ENCODE measurements at places on chromosomes 13 and 19.

- DNase-seq, result peak; percentile 75
These were observed at the start of gene ZNF606 for GRCh38 chr19:58002384-58003173. TSS of gene ZNF606 (minus strand) at chr19:58002820. CDS start at chr19:58001319, 1,501 bp downstream.

DNA sequence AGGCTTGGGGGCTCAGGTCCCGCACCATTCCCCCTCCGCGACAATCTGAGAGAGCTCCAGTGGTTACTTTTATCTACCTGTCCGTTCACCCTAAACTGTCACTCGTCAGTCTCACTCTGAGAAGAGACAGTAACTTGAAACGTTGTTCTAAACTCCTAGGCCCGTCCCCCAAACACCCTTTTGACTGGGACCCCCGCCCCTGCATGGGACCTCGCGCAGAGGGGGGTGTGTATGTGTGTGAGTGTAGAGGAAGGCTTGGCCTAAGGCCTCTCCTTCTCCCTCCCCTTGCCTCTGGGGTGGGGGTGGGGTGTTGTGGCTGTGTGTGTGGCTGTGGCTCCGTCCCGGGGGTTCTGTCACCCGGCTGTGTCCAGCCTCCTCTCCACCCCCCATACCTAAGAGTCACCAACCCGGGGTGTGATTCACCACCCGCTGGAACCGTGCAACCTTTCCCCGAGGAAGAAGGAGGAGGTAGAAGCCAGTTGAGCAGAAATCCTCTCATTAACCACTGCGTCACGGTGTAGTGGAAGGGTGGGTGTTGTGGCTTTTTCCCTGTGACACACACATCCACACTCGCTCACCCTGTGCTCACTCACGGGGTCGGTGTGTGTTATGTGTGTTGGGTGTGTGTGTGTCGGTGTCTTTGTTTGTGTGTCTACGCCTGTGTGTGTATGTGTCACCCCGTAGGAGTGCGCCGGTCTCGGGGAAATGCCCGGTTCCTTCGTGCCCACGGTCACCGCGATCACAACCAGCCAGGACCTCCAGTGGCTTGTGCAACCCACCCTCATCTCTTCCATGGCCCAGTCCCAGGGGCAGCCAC is 2.4 kb downstream of the FOSB start:
- DNase-seq, result no peak

DNA sequence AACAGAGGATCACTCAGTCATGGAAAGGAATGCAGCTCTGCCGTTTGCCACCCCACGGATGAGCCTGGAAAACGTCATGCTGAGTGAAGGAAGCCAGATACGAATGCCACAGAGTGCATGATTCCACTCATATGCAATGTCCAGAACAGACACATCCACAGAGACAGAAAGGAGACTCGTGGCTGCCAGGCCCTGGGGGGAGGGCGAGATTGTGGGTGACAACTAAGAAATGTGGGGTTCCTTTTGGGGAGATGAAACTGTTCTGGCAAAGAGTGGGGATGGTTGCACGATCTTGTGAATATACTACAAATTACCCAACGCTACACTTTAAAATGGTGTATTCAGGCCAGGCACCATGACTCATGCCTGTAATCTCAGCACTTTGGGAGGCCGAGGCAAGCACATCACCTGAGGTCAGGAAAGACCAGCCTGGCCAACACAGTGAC is 27.2 kb upstream of the NAPA start:
- DNase-seq, result no peak

- DNase-seq, result no peak
These were observed 16.2 kb upstream of the ANGPTL8 start for GRCh38 chr19:11223200-11223599.

DNA sequence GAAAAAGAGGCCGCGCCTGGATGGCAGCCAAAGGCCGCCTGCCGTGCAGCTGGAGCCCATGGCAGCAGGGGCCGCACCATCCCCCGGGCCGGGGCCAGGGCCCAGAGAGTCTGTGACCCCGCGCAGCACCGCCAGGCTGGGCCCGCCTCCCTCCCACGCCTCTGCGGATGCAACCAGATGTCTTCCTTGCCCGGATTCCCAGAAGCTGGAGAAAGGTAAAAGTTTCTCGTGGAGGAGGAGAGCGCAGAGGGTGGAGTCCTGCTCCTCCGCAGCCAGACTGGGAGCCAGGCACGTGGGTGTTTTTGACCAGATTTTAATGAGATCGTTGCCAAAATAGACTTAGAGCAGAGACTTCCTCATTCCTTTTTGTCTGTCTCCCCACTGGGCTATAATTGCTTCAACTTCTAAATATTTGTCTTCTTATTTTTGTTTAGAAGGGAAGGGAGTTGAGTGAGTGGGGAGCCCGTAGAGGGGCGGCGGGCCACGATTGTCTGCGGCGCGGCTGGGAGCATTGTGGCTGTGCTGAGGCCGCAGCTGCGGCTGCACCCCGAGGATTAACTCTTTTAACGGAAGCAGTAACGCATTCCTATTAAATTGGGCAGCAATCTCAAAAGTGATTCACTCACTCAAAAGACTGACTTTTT is 22.8 kb upstream of the NDUFS7 start:
- DNase-seq, result no peak

- no peak for DNase-seq
These were observed 3.9 kb downstream of the F10 start for GRCh38 chr13:113126265-113127150.

GRCh38 chr13:39132286-39133230 is 94.3 kb downstream of the NHLRC3 start:
- DNase-seq, result no peak

- no peak for DNase-seq
These were observed 12.4 kb downstream of the ATP12A start for GRCh38 chr13:24692561-24692960.

DNA sequence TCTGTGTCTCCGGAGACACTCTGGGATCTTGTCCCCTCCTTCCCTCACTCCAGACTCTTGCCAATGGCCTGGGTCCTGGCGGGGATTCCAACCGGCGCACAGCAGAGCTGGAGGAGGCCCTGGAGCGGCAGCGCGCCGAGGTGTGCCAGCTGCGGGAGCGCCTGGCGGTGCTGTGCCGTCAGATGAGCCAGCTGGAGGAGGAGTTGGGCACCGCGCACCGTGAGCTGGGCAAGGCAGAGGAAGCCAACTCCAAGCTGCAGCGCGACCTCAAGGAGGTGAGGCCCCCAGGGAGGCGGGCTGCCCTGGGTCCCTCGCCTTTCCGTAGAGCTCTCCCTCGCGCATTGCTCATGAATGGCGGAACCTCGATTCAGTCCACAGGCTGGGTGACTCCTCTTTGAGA is 11.0 kb downstream of the PPFIA3 start:
- DNase-seq, result no peak

DNA sequence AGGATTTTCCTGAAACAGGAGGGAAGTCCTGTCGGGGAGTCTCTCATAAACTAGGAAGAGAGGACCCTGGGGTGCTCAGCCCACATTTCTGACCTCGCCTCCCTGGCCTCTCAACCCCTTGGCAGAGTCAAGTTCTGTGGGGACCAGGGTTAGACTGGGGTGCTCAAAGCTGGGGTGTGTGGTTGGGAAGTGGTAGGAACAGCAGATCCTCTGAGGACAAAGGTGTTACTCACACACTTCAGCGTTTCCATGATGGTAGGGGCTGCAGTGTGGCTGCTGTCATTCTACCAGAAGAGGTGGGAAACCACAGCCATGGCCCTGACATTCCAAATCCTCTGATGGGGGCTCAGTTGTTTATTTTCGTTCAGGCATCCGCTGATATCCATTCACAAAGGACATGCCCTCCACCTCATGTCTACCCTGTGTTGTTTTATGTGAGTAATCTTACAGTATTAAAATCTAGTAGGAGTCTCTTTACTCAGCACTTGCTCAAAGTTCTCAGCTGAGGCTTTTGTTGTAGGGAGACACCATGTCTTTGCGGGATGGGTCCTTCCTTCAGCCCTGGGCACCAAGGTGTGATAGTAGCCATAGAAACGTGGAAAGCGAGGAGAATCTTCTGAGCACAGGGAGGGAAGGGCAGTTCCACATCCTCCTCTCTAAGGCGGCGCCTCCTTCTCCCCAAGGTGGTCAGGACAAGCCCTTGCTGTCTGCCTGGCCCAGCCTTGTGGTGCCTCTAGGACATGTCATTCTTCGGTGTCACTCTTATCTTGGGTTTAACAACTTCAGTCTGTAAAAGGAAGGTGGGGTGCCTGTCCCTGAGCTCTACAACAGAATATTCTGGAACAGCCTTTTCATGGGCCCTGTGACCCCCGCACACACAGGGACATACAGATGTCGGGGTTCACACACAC is 1.5 kb downstream of the KIR2DL3 start:
- DNase-seq, result no peak

- DNase-seq, result no peak
These were observed 255.4 kb downstream of the COG6 start for GRCh38 chr13:39910833-39911232.

DNA sequence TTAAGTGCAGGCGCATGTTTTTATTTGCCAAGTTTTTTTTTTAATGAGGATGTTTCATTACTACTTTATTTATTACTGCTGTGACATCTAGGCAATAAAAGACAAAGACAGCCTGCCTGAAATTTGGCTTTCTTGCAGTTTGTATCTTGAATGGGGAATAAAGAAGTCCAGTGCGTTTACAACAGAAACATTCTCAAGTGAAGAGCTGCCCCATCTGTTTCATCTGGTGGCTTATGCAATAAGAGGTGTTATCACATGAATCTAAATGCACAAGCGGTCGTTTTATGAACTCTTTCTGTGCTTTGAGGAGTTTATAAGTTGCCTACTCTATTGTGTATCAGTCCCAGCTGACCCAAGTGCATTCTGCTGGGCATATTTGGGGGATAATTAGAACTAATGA is 12.6 kb upstream of the MAB21L1 start:
- no peak for DNase-seq

DNA sequence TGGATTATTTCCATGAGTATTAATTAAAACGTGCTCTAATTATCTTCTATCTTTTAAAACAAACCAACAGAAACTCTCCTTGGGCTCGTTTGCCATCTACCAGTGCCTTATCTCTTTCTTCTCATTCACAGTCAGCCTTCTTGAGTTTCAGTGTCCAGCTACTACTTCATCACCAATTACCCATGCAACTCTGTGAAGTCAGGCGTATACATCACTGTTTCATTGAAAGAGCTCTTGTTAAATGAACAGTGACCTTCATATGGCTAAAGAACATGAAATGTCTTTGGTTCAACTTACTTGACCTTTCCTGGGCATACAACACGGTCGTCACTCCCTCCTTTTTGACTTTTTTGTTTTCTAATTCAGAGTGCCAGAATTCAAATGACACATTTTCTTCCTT is 5.2 kb upstream of the IFT88 start:
- DNase-seq, result no peak

DNA sequence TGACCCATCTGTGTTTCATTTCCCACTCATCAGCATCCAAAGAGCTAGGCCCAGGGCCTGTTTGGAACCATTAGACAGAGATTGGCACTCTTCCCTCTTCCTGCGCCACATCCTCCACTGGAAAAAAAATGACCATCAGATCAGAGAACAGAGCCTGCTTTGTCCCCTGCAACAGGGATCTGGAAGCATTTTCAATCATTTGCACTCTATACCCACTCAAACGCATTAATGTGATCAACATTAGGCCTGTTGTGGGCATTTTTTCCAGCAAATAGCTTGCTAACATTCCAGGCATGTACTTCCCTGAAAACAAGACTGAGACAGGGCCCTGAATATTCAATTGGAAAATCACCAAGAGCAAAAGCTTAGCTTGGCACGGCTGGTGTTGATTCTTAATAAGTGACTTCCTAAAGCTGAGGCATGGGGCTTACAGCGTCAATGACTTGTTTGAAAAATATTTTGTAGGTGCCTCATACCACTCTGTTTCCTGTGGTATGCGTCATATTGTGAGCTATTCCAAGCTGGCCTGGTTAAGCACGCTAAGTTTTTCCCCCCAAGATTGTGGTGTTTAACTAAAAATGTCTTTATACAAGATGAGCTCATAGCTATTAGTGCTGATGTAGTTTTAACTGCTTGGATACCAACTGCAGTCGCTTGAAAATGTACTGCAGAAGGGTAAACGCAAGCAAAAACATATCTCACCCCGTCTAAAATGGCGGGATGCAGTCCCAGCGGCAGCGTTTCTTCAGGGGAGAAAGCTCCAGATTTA is 404.4 kb downstream of the SPRY2 start:
- peak; percentile 30 for DNase-seq

DNA sequence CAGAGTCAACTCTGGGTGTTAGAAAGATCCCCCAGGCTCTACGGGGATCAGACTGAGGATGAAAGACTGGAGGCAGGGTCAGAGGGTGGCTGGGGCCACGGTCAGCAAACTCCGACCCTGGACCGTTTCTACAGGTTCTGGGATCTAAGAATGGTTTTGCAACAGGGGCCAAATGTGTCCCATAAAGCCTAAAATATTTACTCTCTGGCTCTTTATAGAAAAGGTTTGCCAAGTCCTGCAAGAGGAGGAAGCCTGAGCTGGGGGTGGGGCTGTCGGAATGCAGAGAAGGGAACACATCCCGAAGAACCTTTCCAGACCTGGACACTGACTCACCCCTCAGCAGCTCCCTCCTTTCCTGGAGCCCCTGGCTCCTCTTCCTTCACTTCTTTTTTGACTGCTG is 20.7 kb downstream of the LIG1 start:
- DNase-seq, result no peak

DNA sequence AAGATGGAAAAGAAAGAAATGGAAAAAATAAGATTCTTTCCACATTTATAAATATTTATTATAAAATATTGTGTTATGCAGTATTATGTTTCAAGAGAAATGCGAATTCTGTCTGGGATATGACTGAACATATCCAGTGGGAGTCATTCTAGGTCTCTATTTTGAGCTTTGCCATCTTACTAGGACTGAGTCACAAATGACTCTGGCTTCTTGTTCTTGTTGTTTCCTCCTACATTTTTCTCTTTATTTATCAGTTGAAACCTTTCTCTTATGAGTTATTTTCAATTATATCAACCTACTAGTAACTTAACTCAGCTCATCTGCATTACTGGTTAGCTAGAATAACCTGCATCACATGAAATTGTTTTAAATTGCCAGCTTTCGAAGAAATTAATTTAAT is 1247.3 kb downstream of the SLITRK1 start:
- no peak for DNase-seq

- no peak for DNase-seq
These were observed 133.3 kb downstream of the SOX1 start for GRCh38 chr13:112200200-112200599.

DNA sequence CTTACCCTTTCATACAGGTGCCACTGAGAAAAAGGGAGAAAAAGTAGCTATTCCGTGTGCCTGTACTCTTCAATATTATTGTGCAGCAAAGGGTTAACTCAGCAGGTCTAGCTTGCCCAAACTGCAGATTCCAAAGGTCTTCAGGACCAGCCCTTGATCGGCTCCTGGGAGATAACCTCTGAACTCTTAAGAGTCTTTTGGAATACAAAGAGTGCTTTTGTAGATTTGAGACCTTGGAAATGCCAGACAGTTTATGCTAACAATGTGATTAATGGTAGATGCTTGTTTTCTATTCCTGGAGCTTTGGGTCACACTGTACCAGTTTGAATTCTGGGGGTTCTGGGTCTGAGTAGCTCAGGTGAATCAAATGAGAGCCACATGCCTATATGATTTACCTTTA is 844.7 kb upstream of the MIR17HG start:
- no peak for DNase-seq

GRCh38 chr19:28956421-28956820 is 256.5 kb downstream of the UQCRFS1 start:
- DNase-seq, result no peak
